ENCODE measurements at places on chromosomes 11 and 22.

GRCh38 chr11:73197348-73197747, 20.7 kb upstream of the P2RY2 start:
- no peak for DNase-seq

DNA sequence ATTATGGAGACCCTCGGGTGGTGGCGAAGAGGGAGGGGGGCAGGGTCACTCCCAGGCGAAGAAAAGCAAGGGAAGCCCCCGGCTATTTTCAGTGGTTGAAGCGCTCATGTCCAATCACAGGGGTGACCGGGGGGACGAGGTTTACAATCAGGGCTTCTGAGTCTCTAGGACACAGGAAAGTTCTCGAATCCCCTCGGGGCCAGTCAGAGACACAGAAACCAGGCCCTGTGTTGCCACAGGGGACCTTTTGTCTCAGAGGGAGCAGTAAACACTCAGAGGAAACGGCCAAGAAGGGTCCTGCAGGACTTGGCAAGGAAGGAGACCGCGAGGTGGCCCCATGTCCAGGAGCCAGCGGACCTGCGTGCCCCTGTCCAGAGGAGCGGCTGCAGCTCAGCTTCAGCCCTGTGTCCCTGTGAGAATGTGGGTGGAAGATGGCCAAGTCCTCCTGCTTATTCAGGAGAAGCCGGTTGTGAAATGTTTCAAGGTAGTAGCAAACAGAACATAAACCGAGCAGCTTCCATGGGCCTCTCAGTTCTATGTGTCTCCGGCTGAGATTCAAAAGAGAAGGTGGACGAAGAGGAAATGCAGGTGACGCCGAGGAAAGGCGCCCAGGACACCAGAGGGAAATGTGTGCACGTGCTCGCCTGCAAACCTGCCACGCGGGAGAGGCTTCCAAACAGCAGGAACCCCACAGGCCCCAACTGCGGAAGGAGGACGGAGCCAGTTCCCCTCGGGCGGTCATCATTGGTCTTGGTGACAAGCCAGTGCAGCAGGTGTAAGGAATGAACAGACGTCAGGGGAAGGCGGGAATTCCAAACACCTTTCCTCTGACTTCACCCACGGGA, 357.6 kb downstream of the BRD1 start:
- no peak for DNase-seq

GRCh38 chr11:9565822-9566560, 7.5 kb upstream of the WEE1 start:
- peak; percentile 100 for DNase-seq

GRCh38 chr11:1694846-1695547, 2.0 kb upstream of the KRTAP5-6 start:
- no peak for DNase-seq

DNA sequence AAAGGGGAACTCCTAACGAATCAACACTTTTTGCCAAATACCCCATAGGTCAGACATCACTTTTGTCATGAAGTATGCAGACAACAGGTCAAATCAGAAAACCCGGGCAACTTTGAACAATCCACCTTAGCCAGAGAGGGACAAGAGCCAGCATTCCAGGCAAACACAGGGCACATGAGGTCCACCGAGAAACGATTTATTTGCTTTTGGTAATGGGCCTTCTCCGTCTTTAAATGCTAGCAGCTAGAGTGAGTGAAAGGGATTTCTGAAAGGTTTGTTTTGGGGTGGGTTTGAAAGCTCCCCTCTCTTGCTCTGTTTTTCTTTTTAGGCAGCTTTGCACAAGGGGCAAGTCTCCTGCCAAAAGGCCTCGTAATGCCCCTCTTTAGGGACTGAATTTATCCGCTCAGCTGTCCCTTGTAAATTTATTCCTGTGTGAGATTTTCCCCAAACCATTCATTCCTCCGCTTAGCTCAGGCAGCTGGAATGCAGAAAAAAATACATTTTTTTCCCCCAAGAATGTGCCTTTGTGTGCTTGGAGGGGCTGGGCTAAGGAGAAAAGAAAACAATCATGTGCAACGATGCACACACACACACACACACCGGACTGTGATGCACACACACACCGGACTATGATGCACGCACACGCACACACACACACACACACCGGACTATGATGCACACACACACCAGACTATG, 196.9 kb downstream of the SNX19 start:
- peak; percentile 61 for DNase-seq

DNA sequence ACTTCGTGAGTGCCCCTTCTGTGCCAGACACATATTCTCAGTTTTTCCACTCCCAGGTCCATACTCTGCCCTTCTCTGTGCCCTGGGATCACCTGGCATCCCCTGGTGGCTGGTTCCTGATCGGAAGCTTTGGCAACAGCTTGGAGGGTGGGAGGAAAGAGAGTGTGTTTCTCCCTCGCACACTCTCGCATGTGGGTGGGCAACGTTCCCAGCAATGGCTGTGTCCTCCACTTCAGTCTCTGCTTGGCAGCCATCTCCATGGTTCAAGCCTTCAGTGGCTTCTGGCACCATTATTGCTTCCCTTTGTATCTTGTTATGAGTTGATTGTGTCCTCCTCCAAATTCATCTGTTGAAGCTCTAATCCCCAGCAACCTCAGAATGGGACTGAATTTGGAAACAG, 342.7 kb upstream of the SYN3 start:
- no peak for DNase-seq

DNA sequence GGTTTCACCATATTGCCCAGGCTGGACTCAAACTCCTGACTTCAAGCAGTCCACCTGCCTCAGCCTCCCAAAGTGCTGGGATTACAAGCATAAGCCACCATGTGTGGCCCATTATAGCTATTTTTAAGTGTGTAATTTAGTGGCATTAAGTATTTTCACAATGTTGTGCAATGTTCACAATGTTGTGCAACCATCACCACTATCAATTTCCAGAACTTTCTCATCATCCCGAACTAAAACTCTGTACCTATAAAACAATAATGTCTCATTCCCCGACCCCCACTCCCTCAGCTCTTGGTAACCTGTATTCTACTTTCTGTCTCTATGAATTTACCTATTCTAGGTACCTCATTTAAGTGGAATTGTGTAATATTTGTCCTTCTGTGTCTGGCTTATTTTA, 7.5 kb downstream of the CFAP68 start:
- DNase-seq: no peak

DNA sequence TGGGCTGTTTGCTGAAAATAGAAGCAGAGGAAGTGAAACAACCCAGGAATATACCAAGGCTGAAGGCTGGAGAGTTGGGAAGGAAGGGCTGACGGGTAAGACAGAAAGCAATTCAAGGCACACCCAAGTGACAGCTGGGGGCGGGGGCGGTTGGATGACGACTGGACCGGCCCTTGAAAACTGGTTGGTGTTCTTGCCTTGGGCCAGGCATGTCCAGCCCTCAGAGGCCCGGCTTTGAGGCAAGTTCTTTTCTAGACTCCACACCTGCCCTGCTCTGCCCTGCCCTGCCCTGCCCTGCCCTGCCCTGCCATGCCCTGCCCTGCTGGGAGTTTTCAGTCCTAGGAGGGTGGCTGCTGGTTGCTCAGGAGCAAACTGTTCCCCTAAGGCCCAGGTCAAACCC, 34.2 kb upstream of the CACNG2 start:
- DNase-seq: no peak

Data from retinal pigment epithelial cell (primary cell).